Activated CD4-positive, alpha-beta T cell treated with anti-CD3 and anti-CD28 coated beads, Interleukin-2, amount 10 ng/mL, durations not matched to agents 7 days and 5 days (primary cell): ENCODE measurements at places on chromosomes 12 and 14. TPM values are rescaled to one million over a fixed set of nuclear protein-coding genes. Genes with fewer than 3 reads are reported as not detected.
A peak's percentile ranks its signal among the peaks of the same experiment; 100 is the strongest.

DNA sequence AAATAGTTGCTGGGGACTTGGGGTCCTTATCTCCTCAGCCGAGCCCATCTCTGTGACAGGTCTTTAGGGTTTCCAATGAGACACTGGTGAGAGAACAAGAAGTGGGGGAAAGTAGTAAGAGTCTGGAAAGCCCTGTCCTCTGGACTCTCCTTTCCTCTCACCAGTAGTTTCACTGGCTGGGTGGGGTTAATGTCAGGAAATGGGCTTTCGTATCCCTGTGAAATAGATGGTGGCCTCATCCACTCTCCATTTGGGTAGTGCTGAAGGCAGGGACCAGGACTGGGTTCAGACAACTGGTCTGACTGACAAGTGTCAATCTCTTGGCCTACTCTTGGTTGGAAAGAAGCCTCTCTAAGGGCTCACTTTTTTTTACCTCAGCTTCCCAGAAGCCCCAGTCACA lies 7.5 kb downstream of the ZNF385A start:
- no peak for DNase-seq

- DNase-seq: no peak
Observed at GRCh38 chr12:123696646-123697045, 15.5 kb upstream of the ATP6V0A2 start.

DNA sequence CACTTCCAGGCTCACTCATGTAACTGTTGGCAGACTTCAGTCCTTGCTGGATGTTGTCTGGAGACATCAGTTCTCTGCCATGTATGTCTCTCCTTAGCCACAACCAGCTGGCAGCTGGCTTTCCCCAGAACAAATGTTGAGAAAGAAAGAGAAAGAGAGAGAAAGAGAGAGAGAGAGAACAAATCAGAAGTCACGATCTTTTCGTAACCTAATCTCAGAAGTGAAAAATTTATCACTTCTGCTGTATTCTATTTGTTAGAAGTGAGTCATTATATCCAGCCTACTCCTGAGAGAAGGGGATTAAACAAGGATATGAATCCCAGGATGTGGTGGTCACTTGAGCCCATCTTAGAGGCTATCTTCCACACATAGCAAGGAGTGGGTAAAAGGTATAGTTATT lies 101.2 kb downstream of the BTG1 start:
- DNase-seq: no peak

- no peak for DNase-seq
Observed at GRCh38 chr12:52082669-52082987, 3.1 kb downstream of the SMIM41 start.

DNA sequence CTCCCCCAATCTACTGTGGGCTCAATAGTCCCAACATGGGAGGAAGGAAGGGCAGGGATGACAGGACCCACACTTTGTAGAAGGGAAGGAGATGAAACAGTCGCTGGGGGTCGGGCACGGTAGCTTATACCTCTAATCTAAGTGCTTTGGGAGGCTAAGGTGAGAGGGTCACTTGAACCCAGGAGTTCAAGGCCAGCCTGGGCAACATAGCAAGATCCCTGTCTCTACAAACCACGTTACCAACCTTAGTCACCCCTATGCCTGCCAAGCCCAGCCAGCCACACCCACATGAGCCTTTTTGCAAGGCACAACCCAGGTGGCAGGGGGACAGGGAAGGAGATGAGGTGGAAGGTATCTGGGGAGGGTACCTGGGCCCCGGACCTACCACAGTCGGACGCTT lies 31.7 kb downstream of the KDM2B start:
- DNase-seq: no peak

DNA sequence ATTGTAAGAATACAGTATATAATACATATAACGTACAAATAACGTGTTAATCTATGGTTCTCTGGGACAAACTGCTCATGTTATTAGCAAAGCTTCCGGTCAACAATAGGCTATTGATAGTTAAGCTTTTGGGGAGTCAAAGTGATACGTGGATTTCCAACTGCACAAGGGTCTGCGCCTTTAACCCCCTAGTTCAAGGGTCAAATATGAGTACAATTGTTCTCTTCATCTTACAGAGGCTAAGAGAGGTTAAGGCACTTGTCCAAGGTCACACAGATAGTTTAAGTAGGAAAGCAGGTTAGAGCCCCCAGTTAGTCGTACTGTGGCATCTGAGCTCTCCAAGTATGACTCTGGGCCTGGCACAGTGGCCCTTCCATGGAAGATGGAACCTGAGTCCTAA lies 204.3 kb upstream of the KRR1 start:
- DNase-seq: no peak

DNA sequence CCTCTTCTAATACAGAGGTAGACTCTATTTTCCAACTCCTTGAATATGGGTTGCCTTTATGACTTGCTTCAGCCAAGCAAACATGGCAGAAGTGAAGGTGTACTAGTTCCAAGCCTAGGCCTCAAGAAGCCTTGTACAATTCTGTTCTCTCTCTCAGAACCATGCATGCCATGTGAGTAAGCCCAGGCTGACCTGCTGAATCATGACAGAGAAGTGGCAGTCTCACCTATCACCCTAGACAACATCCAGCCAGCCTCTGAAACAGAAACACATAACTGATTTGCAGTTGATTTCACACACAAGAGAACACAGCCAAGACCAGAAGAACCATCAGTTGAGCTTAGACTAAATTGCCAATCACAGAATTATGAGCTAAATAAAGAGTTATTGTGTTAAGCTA lies 157.2 kb downstream of the GARIN6 start:
- no peak for DNase-seq

- DNase-seq: peak; percentile 17
Observed at GRCh38 chr12:19792028-19792427, 352.7 kb downstream of the AEBP2 start.

DNA sequence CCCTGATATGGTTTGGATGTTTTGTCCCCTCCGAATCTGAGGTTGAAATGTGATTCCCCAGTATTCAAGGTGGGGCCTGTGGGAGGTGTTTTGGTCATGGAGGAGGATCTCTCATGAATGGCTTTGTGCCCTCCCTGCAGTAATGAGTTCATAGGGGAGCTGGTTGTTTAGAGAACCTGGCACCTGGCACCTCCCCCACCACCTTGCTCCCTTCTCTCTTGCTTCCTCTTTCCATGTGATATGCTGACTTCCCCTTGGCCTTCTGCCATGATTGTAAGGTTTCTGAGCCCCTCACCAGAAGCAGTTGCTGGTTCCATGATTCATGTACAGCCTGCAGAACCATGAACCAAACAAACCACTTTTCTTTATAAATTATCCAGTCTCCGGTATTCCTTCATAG lies 32.6 kb downstream of the CD163L1 start:
- DNase-seq: no peak

DNA sequence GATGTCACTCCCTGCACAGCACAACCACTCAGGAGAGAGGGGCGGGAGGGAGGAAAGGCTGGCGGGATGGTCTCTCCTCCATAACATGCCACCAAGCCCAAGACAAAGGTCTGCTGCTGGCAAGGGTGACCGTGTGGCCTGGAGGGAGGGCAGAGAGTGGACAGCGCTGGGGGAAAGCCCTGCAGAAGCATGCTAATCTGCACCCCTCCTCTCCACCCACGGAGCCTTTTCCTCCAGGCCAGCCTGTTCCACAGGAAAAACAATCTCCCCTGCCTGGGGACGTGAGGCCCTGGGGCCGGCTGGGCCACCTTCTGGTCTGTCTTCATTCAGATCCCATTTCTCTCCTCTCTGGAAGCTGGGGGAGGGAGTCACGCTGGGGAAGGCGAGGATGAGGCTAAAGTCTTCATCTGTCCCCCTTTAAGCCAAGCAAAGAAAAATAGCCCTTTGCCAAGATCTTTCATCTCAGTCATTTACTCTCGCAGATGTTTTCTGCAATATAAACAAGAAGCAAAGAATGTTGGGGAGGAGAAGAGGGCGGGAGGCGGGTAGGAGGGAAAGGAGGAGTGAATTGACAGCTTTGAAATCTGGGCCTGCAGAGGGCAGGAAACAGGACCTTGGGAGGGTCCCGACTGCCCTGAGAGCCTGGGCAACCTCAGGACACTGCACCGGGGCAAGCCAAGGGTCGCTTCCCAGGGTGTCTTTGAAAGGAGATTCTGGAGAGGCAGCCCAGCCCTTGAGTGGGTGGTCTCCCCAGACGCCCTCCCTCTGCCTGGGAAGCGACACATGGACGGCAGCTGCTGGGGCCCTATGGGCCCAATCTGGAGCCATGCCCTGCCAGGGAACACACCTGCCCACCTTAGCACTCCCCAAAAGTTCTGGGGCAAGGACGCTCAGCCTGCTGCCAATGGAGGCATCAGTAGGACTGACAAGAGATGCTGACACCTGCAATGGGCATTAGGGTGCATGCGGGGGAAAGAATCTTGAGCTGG lies 133.6 kb downstream of the ZFP36L1 start:
- no peak for DNase-seq

DNA sequence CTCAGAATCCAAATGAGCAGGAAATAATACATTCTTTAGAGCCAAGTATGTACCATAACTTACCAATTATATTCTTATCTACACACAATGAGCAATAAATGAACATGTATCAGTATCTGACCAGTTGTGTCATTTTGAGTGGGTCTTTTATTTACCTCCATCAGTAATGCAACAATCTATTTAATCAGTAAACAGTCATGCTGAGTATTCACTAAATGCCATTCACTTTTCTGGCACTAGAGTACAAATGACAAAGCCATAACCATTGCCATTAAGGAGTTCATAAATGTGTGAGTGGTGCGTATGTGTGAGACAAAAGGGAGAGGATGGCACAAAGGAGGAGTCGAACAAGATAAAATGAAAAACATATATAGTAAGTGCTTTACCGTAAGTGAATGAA lies 1.5 kb upstream of the STRAP start:
- no peak for DNase-seq

DNA sequence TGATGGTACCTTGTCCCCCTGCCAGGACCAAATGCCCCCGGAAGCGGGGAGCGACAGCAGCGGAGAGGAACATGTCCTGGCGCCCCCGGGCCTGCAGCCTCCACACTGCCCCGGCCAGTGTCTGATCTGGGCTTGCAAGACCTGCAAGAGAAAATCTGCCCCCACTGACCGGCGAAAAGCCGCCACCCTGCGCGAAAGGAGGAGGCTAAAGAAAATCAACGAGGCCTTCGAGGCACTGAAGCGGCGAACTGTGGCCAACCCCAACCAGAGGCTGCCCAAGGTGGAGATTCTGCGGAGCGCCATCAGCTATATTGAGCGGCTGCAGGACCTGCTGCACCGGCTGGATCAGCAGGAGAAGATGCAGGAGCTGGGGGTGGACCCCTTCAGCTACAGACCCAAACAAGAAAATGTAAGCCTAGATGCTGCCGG lies 410 bp downstream of the MYF6 start:
- no peak for DNase-seq

DNA sequence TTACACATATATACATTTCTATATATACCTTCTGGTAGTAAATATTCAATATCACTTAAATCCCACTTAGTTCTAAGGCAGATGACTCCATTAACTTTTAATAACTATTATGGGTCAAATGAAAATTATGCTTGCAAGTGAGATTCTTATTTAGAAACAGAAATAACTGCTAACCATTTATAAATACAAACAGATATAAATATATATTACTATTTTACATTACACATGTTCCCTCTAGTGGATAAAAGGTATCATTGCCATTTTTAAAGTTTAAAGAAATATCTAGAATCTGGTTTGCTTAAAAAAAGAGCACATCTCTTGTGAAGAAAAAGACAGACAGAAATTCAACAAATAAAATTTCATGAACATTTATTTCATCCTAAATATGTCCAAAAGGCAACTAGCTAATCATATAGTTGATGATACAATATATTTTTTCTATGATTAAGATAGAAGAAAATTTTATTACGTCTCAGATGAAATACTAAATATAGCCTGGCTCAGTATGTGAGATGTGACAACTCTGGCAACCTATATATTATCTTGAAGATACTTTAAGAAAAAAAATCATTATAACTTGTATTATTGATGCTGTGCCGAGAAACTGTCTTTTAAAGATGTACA lies 11.7 kb upstream of the RAD51AP1 start:
- DNase-seq: no peak

GRCh38 chr12:111100003-111100402 lies 179.6 kb upstream of the MYL2 start:
- DNase-seq: no peak

- no peak for DNase-seq
Observed at GRCh38 chr12:115920395-115921183, 356.9 kb downstream of the MED13L start.

GRCh38 chr14:23034498-23035302 lies at the start of gene PSMB5:
TSS of gene PSMB5 (minus strand) at chr14:23034900. CDS start at chr14:23034881, 19 bp downstream.
- DNase-seq: peak; percentile 95

DNA sequence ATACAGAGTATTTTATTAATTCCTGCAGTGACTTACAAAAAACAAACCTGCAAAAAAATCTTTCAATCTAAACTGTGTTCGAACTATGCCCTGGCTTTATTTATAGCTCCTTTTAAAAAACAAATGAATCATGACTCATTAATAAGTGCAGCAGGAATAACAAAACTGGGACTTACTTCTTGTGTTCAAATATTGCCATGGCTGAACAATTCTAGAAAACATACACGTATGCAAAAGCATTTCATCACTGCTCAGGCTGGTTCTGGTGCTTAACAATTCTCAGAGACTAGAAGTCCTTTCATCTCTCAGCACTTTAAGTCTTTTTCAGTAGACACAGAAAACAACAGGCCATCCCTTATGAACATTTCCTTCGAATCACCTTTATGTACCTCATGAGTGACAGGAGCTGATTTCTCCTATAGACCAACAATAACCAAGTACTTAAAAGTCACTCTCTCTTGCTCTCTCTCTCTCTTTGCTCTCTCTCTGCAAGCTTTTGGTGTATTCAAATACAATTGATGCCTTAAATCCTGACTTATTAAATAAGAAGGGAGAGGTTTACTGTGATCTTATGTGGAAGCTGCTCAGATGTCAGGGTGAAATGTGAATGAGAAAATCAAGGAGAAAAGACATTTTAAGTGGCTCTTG lies 268.8 kb downstream of the TTC8 start:
- DNase-seq: no peak

- DNase-seq: no peak
Observed at GRCh38 chr12:30635385-30635784, 60.3 kb downstream of the IPO8 start.

DNA sequence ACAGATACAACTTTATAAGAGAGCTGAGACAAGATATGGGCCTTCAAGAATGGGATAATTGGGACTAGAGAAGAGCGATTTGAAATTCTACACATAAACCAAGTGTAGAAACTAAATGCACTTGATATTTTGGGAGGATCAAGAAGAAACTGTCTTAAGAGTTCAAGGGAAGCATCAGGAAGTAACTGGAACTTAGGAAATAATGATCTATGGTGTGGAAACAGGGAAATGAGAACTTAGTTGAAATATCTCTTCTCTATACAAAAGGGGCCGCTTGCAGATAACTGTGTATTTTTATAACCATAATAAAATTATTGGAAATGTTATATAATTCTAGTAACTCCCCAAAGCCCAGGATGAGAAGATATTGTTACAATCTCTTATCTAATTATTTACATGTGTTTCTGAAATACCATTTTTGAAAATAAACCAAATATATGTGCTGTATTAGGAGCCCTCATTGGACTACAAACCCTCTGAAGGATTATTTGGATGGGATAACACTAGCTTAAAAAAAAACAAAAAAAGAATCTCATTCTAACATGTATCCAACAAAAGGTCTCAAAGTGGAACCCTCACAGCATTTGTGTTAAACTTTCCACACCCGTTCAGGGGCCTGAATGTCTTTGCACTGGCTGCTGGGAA lies 84.7 kb upstream of the FLRT2 start:
- DNase-seq: no peak

Gene CELA1
- not detected for total RNA-seq

Gene DICER1
- 63.6 TPM for total RNA-seq

Gene IFNG-AS1
- total RNA-seq: not detected

Gene PUS7L
- 22.4 TPM for total RNA-seq
